WTC11 (cell line): ENCODE measurements at places on chromosomes 1 and 21. TPM values are rescaled to one million over a fixed set of nuclear protein-coding genes. Genes with fewer than 3 reads are reported as not detected.

Gene TNN
- 0.23 to 0.44 TPM (median 0.27 TPM) in 3 replicates for total RNA-seq

- DNase-seq = no peak
Observed at GRCh38 chr1:230825761-230826160, 42.6 kb downstream of the C1orf198 start.

DNA sequence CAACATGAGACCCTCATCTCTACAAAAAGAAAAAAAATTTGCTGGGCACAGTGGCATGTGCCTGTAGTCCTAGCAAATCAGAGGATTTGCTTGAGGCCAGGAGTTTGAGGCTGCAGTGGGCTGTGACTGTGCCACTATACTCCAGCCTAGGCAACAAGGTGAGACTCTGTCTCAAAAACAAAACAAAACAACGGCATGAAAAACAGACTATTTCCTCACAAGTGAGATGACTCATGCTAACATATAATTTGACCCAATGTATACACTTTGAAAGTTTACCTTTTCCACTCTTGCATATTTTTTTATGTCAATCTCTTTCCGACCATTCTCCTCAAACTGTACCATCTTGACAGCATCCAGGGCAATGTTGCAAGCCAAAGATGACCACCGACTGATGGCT lies 17.5 kb downstream of the CCT3 start:
- no peak for DNase-seq

GRCh38 chr1:243848858-243849420 lies 1.1 kb downstream of the AKT3 start:
- DNase-seq = peak; percentile 65

GRCh38 chr1:37901191-37901892 lies 42.0 kb upstream of the MTF1 start:
- no peak for DNase-seq
